ENCODE measurements at places on chromosomes 5 and 9.

DNA sequence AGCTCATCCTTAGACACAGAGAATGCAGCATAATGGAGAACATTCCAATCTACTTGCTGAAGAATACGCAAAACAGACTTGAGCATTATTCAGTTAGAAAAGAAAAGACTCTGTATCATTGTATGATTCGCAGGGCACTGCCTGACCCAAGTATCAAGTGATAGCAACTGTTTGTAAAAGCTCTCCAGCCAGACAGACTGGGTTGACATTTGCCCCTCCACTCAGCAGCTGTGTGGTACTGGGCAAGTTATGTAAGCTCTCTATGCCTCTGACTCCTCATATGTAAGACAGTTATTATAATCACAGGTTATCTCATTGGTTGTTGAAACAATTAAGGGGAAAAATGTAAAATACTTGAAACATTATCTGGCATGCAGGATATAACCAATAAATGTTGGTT is 505.0 kb downstream of the ELAVL2 start:
- DNase-seq, result no peak

GRCh38 chr5:126098330-126099017 is 324.7 kb upstream of the GRAMD2B start:
- no peak for DNase-seq

DNA sequence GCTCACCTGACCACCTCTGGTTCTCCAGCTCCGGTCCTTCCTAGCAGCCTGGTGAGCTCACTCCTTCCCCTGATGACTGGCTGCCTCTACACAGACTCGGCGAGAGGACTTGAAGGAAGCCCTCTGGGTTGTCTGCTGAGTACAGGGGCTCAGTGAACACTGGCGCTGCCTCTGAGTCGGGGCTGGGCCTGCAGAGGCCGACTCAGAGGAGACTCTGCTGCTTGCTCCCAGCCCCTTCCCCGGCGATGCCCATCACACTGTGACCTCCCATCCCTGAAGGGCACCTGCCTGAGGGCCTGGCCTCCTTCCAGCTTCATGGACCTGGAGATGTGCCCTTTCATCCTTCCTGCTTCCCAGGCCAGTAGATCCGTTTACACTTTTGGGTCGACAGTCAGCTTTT is 22.0 kb downstream of the CRB2 start:
- DNase-seq, result no peak

DNA sequence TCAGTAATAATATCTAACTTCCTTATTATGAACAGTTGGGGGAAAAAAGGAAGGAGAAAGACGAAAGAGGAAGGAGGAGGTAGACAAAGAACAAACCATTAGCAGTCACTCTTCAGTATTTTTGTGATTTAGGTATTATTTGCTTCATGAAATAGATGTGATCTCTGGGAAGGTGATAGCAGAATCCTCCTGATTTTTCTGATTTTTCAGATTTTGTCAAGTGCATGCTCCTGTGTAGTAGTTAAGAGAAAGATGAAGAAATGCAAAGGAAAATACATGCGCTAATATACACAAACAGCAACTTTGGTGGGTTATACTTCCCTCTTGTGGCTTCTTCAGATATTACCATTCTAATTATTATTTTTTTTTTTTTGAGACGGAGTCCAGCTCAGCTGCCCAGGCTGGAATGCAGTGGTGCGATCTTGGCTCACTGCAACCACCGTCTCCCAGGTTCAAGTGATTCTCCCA is 31.6 kb downstream of the LMNB1 start:
- no peak for DNase-seq

DNA sequence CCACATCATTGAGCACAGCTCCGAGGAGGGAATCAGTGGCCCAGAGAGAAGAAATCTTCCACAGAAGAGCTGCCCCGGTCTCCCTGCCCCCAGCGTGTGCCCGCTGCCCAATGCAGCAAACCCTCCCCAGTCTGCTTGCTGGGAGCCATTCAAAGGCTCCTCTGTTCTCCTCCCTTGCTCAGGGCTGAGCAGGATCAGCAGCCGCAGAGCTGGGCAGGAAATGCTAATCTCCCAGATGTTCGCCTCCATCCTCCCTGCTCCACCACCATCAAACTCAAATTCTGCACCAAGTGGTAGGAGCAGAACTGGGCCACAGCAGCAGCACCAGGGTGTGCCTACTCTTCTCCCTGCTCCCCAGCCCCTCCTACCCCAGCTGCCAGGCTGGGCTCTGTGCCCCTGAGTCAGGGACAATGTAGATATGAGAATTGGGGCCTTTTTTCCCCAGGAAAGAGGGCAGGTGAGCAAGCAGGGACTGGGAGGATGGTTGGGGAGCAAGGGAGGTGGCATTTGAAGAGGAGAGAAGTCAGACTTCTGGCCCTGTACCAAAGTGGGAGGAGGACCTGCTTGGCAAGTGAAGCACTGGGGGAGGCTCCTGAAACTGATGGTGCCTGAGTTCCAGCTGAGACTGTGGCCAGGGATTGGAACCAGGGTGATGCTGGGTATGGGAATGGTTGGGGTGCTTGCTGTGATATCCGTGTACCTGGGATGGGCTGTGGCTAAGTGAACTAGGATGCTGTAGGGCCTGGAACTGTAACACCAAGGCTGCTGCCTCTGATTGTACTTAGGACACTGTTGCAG is 1.9 kb upstream of the PCDH1 start:
- no peak for DNase-seq

- no peak for DNase-seq
Measured at GRCh38 chr5:4226565-4226964, 630.9 kb downstream of the IRX1 start.

DNA sequence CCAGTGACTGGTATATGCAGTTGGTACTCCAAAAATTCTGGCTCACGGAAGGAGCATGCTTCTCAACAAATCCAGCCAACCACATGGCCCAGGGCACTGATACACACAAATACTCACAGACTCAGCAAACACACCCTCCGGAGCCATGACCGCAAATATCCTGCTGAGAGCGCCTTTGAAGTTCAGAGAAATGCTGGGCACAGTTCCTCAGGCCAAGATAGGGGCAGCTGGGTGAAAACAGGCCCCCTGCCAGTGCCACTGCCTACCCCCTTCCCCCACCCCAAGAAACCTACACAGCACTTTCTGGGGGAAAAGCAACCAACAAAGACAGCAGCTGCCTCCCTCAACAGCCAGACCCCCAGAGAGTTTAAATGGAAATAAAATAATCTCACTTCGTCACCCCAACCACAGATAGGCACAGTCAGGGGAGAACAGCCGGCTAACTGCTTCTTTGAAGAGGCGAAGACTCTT is 120.0 kb downstream of the C5orf15 start:
- no peak for DNase-seq

DNA sequence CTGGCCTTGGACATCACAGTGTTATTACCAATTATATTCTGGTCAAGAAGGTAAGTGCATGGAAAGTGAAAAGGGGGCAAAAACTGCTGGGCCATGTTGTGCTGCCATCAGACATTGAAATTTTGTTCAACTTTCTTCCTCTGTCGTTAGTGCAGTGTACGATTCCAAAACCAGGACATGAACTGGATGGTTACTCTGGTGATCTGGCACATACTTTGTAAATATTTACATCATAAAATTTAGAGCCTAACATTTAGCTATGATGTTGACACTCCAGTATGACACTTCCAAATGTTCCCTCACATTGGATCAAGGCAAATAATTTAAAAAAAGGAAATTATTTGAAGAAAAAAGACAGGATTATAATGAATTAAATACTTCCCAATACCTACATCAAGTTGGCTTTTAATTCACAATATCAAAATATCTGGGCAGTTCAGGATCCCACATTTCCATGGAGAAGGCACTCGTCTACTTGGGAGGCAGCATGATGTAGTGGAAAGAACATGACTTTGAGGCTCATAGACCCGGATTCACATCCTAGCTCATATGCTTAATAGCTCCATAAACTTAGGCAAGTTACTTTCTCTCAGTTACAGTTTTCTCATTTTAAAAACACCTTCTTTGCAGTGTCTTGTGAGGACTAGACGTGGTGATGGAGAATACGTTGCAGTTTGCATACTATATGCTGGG is 342.5 kb upstream of the MPDZ start:
- DNase-seq, result no peak

- DNase-seq, result no peak
Measured at GRCh38 chr9:99134893-99135341, 30.0 kb downstream of the TGFBR1 start.

DNA sequence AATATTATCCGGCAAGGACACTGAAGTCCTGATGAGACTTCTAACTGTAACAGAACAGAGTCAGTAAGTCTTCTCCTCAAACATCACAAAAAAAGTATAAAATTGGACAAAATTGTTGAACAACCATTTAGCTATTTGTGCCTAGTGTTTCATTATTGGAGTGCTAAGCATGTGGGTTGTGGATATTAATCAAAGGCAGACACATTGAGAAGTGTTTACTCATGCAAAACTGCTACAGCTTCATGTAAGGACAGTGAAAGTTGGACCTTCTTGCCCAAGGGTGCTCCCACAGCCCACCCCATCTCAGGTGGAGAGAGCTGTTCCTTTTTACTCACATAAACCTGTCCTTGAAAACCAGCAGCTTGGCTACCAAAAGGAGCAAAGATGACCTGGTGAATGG is 355.1 kb upstream of the DAB2 start:
- no peak for DNase-seq

DNA sequence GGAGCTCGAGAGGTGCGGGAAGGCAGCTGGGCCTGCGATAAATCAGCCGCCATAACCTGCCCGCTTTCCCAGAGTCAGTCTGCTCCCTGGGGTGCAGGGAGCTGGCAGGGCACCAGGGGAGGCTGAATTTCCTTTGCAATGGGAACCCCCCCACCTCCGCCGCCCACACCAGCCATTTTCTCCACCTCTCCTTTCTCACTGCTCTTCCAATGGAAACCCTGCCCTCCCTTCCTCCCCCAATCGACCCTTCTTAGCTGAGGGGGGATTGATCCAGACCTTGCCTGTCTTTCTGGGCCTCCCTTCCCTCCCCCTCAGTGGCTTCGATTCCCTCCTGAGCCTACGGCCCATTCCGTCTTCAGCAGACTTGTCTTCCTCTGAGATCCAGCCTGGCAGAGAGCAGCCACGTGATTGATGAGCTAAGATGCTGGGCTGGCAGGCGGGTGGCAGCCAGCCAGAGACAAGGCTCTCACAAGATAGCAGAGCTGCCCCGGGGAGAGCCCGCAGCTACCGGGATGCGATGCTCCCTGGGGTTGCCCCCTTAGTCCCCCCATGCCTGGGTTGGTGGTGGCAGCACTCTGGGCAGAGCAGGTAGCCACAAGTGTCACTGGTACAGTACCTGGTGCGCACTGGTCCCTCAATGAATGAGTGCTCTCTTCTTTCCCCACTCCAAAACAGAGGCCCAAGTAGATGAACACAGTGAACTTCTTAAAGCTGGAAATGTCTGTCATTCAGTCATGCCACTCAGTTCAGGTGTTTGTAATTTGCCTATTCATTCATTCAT is 53.7 kb upstream of the FABP6 start:
- no peak for DNase-seq

DNA sequence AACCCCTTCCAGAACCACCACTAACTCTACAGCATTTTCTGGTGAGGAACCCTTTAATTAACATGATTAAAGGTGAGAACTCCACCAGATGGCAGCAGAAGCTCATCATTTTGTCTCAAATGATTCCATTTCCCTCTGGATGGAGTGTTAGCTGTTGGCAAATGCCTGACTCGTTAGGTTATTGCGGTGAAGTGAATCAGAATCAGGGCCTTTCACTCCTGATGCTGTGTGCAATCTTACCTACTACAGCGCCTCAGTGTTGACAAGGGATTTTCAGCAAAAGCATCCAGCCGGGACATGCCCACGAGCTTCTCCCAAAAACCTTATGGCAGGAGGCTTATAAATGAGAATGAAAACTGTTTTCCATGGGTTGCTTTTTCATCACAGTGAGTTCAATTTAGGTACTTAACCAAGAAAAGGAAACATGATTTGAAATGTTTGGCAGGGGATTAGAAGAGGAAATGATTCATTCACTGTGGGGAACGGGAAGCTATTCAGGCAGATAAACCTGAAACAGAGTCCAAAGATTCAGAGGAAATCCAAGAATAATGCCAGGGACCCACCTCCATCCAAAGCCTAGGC is 48.0 kb upstream of the CAST start:
- peak; percentile 12 for DNase-seq

DNA sequence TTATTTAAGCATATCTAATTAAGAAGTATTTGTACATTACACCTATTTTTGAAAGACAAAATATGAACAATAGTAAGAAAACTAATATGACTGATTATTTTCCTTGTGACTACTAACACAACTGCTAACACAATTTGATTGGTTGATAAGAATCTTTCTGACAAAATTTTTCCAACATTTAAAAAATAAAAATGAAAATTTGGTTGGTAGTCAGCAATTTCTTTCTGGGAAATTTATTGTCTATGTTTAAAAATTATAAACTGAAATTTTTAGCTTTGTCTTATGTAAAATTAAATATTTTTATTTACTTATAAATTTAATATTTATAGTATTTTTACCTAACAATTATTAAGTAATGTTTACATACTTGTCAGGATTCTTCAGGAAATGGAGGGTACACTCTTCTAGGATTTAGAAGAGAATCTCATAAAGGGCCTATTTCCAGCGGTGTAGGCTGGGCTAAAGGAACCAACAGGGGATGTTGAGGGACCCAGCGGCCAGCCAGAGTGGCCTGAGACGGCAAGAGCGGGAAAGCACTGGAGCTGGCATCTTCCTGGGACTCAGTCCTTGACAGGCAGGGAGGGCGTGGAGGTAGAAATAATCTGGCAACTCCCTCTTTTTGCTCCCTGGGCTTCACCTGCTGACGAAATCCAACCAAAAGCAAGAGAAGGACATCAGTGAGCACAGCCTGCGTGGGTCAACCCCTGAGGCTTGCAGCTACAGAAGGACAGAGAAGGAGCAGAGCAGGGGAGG is 14.7 kb upstream of the FAM120A start:
- no peak for DNase-seq

GRCh38 chr5:179164331-179165311 is 104.4 kb downstream of the ZNF354C start:
- DNase-seq, result no peak

DNA sequence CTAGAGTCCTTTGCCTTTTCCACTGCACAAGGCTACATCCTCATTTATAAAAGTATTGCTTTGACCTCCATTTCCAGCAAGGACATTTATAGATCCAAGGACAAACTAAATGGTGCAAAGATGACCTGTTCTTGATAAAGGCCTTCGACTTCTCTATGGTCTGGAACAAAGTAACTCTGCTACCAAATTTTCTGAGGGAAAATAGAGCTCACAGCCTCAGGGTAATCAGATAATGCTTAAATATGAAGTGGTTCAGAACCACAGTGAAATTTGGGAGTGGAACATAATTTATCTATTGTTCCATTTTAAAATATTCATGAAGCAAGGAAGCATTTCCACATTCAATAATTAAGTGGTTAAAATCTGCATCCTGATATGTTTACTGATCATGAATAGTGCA is 137.5 kb downstream of the TTLL11 start:
- DNase-seq, result no peak

DNA sequence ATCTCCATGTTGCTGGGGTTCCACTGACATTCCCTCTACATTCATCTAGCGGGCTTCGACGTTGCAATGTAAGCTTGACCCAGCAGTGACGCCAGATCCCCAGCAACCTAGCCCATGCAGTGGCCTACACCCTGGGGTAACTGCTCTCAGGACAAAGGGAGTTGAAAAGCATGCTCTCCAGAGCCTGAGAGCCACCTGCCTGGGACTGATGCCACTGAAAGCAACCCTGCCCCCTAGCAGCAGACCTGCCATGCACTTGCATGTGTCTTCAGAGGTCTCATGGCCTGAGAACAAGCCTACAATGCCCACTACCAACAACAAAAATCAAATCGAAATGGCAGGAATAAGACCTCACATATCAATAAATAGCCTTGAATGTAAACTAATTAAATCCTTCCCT is 330.3 kb downstream of the TRIM36 start:
- no peak for DNase-seq
